ENCODE measurements at places on chromosomes 5 and 9.
A peak's percentile ranks its signal among the peaks of the same experiment; 100 is the strongest.

GRCh38 chr5:57414857-57415256 is 67.8 kb downstream of the ACTBL2 start:
- no peak for DNase-seq

DNA sequence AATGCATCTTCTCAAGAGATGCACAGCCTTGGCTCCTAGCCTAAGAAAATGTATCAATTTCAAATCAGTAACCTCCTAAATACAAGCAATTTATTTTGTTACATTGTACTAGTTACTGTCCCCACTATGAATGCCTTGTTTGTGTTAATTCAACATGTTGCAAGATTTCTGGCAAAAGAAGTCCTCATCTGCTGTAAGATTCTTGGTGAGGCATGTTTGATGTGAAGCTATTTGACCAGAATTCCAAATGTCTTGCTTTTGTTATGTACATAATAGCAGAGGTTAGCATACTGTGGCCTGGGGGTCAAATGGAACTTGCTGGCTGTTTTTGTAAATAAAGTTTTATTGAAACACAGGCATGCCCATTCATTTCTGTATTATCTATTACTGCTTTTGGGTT is 1023.1 kb upstream of the WWC1 start:
- no peak for DNase-seq

- DNase-seq, result no peak
These were observed 63.3 kb downstream of the SMC5 start for GRCh38 chr9:70322096-70322495.

GRCh38 chr5:166058660-166059059 is 2232.8 kb upstream of the WWC1 start:
- DNase-seq, result no peak

DNA sequence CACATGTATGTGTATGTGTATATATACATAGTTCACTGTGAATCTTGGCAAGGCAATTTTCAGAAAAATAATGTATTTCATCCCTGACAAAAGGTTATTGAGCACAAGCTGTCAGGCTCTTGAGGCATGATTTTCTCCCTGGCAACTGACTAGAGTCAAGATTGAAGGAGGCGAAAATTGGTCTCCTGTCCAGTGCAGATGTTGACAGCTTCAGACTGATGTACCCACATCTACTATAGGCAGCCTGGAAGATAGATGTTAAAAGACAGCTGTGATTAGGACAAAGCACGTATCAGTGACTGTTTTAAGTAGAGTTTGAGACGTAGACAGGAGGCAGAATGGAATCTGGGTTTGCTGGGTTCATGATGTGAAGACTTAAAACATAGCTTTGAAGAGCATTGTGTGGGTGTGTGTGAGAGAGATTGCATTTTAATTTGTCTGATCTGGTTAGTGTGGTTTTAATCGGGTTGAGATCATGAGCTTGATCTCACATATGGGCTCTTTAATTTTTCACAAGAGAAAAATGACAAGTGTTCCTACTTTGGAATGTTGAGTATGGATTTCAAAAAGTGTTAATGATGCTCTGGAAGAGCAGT is 39.1 kb downstream of the CTNNA1 start:
- no peak for DNase-seq

DNA sequence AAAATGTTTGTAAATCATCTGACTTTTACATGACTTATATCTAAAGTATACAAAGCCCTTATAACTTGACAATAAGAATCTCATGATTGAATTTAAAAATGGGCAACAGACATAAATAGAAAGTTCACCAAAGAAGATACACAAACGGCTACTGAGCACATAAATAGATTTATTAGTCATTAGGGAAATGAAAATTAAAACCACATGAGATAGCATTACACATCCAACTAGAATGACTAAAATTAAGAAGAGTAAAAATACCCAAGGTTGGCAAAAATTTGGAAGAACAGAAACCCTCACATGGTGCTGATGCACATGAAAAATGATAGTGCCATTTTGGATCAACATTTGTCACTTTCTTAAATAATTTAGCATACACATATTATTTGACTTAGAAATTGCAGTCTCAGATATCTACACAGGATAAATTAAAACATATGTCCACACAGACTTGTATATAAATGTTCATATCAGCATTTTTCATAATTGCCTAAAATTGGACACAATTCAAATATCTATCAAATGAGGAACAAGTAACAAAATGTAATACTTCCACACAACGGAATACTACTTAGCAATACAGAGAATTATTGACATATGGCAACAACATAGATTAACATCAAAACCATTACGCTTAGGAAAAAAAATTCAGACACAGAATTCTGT is 359.1 kb upstream of the DAB2 start:
- no peak for DNase-seq

- DNase-seq, result no peak
These were observed 586.3 kb downstream of the BRINP1 start for GRCh38 chr9:118782790-118783463.

GRCh38 chr5:135466178-135467050 is 14.3 kb upstream of the TIFAB start:
- DNase-seq, result peak; percentile 81

DNA sequence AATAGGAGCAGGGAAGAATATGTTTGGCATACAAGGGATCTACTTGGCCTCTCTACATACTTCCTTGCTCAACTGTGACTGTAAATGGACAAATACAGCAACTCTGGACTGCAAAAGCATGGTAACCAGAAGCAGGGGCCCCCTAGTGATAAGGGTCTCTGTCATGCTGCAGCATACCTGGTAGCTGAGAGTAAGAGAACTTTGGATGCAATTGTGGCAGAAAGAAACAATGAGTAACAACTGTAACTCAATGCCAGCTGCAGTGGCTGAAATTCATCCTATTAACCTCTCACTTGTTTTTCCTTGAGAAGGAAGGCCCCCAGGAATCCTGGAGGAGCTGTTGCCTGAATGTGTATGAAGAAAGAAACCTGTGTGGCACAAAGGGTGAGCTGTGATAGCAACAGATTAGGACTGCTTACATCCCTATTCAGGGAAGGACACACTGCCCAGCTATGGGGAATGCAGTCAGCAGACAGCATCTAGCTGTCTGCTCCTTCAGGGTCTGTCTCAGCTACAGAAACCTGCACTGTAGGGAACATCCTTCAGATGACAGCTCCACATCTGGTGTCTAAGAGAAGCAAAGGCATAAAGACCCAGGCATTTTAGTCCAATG is 468.1 kb upstream of the ACTBL2 start:
- DNase-seq, result no peak

DNA sequence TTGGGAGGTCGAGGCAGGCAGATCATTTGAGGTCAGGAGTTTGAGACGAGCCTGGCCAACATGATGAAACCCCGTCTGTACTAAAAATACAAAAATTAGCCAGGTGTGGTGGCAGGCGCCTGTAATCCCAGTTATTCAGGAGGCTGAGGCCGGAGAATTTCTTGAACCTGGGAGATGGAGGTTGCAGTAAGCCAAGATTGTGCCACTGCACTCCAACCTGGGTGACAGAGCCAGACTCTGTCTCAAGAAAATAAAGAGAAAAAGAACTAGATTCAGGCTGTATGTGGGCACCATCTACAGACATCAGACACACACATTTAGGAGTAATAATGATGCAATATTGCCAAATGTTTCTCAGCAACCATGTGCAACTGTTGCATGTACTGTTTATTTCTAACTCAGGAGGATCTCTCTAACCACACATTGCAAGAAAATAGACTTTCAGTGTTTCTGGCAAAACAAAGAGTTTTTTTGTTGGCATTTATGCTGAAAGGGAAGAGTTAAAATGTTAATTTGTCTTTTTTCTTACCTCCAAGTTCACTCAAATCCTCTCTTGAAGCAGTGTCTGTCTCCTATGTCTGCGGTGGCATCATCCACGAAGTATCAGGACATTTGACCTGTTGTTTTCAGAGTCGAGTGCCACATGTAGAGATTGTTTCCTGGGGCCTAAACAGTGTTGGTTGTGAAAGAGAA is 5.1 kb upstream of the ORM1 start:
- no peak for DNase-seq

DNA sequence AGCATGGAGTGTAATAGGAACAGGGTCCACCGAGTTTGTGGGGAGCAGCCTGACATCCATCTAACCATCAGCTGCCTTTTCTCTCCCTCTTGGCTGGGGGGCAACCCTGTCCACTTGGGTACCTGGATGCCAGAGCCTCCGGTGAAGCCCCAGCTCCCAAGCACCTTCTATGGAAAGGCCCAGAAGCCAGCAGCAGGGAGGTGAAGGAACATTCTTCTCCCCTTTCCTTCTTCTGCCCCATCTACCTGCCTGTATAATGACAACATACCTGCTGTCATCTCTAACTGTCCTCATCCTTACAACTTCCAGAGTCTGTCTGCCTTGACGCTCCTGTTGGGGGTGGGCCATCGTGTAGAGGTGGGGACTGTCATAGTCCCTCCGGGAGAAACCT is 33.1 kb downstream of the THBS4 start:
- no peak for DNase-seq

DNA sequence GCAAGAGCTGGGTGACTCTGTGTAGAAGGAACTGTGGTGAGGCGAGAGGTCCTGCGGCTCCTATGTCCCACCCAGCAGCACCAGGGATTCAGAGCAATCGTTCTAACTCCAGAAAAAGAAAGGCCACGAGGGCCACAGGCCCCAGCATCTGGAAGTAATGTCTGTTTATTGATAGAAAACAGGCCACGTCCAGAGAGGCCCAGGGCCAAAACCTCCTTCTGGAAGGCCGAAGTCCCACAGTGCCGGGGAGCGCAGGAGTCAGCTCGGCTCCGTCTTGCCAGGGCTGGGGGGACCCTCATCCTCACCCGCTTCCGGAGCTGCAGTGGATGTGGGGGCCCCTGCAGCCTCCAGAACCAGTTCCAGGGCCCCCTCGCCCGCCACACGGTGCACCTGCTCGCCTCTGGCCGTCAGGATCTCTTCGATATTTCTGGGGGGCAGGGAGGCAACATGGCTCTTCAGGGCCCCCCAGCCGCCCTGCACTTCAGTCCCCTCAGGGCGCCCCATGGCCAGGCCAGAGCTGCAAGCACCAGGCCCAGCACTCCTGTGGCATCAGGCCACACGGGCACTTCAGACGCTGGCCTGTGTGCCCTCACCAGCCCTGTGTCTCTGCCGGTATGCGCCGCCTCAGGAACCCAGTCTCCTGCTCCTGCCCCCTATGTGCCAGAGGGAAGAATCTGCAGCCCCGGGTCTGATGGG is 1.6 kb downstream of the DNLZ start:
- DNase-seq, result no peak

GRCh38 chr5:94243612-94244011 is 374.8 kb downstream of the KIAA0825 start:
- DNase-seq, result no peak

DNA sequence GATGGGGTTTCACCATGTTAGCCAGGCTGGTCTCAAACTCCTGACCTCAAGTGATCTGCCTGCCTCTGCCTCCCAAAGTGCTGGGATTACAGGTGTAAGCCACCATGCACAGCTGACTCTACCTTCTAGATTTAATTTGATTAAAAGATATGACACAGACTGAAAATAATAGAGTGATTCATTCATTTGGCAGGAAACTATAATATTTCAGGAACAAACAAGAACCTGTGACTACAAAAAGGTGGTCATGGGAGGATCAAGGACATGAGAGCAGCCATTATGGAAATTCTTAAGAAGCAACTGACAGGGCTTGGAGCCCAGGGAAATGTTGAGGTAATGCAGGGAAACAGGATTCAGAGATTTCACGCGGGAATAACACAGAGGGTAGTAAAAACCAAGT is 265.5 kb upstream of the DAP start:
- no peak for DNase-seq

- DNase-seq, result no peak
These were observed 3.7 kb downstream of the TMEM245 start for GRCh38 chr9:109115931-109116526.

GRCh38 chr5:19497229-19497815 is 490.7 kb downstream of the CDH18 start:
- DNase-seq, result no peak

DNA sequence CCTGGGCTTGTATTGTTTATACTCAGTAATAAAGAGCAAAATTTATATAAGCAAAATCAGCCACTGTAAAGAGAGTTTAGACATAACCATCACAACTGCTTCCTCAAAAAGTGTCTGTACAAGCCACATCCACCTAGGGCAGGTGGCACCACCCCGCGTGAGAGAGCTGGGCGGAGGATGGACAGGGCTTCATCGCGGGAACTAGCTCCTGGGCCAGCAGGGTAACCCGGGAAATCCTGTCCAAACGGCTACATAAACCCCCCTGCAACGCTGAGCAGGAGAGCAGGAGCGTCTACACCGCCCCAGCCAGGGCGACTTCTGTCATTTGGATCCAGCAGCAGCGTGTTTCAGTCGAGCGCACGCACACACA is 1.3 kb downstream of the SLC6A3 start:
- no peak for DNase-seq

DNA sequence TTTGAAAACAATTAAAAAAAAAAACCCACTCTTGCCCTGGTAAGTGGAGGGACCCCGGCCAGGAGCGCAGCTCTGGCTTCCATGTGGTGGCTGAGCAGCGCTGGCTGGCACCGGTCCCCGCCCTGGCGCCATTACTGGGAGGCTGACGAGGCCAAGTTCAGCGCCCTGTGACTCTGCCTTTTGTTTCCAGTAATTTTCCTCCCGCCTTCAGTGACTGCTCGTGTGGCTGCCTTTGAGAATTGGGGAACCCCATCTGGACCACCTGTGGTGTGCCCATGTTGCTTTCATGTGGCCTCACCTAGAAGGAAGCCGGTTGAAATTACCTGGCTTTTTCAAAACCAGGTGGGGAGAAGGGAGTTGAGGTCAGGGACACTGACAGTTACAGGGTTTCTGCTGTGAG is 136.1 kb downstream of the GAPVD1 start:
- no peak for DNase-seq

DNA sequence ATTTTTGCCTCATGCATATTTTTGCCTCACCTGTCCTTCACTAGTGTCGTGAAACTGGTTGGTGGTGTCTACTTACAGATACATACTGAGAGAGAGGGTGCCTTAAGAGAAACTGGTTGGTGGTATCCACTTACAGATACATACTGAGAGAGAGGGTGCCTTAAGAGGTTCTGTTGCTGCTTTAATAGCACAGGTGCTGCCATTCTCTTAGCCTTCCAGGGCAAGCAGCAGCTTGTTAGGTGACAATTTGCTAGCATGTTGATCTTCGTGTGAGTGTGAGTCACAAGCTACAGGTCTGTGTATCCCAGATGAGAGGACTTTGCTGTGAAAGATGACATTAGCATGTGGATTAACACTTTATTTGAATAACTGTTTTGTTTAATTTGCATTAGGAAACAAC is 1.4 kb downstream of the PTTG1 start:
- no peak for DNase-seq

DNA sequence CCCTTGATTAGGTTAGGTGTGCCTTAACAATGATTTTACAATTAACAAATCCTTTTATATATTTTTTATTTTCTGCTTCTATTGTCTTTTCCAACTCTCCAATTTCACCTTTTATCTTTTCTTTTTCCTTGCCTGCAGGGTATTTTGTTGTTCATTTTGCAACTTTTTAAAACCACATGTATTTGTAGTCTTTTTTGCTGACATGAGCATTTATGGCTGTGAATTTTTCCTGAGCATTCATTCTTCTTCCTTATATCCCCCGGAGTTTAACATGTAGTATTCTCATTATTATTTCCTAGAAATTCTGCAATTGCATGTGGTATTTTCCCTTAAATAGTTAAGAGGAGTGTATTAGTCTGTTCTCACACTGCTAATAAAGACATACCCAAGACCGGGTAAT is 41.6 kb downstream of the FAM81B start:
- DNase-seq, result no peak

All from stimulated activated effector memory CD8-positive, alpha-beta T cell treated with anti-CD3 and anti-CD28 coated beads, Interleukin-12 subunit alpha, Interleukin-12 subunit beta, amount 100 ng/mL, for 72 hours (primary cell).